ENCODE measurements at places on chromosomes 4 and X.

GRCh38 chr4:85774489-85774888 lies 299.5 kb downstream of the ARHGAP24 start:
- no peak for DNase-seq

GRCh38 chrX:106286053-106286650 lies 118.0 kb downstream of the PWWP3B start:
- no peak for DNase-seq

- no peak for DNase-seq
Measured at GRCh38 chr4:3493720-3494461, 30.8 kb downstream of the DOK7 start.

- DNase-seq, result no peak
Measured at GRCh38 chr4:74032064-74032463, 6.4 kb downstream of the CXCL3 start.

DNA sequence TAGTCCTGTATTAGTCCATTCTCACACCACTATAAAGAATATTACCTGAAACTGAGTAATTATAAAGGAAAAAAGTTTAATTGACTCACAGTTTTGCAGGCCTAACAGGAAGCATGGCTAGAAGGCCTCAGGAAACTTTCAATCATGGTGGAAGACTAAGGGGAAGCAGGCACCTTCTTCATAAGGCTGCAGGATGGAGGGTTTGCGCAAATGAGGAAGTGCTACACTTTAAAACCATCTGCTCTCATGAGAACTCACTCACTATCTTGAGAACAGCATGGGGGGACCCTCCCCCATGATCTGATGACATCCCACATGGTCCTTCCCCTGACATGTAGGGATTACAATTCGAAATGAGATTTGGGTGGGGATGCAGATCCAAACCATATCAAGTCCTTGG lies 12.1 kb upstream of the MAGEA11 start:
- no peak for DNase-seq

DNA sequence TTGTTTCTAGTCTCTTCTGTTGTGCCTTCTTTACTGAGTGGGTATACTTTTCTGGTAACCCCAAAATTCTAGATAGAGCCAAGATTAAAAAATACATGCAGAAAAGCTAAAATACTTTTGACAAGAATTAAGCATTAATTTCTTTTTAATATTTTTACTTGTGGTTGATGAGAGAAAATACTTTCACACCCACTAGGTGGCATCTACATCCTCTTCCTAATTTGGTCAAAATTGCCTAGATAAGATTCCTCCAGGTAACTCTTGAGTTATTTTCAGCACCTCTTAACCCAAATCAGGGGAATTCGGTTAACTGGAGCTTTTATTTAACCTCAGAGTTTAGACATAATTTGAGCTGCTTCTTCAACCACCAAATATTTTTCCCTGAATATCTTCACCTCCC lies 28.4 kb upstream of the COX7B2 start:
- no peak for DNase-seq

- no peak for DNase-seq
Measured at GRCh38 chr4:6891436-6892170, 18.0 kb upstream of the TBC1D14 start.

DNA sequence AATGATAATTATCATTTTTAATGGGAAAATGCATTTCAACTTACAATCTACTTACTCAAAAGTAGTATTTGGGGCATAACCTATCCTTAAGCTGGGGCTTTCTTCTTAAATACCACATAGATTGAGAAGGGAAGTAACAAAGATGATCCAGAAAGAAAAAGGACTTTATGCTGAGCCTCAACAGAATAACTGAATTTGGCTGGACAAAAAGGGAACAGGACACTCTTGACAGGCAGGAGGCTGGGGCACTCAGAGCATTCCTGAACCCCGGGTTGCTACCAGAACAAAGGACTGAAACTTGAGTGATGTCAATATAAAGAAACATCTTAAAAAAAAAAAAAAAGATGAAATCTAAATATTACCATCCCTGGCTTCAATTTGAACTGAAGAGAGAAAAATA lies 23.9 kb downstream of the RELL1 start:
- no peak for DNase-seq

DNA sequence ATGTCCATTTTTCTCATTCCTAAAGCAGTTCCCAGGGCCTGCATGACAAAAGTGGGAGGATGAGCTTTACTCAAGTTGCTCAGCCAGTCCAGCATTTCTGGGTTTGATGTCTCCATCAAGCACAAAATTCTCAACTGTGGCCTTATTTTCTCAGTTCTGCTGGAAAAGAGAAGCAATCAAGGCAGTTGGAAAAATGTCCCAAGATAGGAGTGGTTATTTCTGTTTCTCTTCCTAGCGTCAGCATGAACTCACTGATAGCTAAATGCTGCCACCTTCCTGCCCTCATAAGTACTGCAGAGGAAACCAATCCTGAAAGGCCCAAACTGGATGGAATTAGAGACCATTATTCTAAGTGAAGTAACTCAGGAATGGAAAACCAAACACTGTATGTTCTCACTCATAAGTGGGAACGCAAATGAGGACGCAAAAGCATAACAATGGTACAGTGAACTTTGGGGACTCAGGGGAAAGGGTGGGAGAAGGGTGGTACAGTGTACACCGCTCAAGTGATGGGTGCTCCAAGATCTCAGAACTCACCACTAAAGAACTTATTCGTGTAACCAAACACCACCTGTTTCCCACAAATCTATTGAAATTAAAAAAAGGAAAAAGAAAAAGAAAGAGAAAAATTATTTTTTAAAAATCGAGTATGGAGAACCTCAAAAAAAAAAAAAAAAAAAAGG lies 29.6 kb downstream of the ADH7 start:
- peak; percentile 57 for DNase-seq

GRCh38 chr4:131347816-131348215 lies 1801.3 kb upstream of the PCDH10 start:
- no peak for DNase-seq
